NCI-H2107 (cell line): ENCODE measurements at places on chromosomes 5 and 9.

DNA sequence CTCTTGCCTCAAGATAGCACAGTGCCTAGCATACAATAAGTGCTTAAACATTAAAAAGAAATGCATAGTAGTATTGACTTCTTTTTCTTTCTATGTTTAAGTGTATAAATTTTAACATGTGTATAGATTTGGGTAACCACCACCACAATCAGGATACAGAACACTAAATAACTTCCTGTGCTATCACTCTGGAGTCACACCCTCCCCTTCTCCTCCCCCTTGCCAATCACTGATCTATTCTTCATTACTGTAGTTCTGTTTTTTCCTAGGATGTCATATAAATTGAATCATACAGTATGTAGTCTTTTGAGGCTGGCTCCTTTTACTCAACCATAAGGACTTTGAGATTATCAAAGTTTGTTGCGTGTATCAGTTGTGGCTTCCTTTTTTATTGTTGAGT is 68.5 kb downstream of the OSTF1 start:
- DNase-seq = no peak

DNA sequence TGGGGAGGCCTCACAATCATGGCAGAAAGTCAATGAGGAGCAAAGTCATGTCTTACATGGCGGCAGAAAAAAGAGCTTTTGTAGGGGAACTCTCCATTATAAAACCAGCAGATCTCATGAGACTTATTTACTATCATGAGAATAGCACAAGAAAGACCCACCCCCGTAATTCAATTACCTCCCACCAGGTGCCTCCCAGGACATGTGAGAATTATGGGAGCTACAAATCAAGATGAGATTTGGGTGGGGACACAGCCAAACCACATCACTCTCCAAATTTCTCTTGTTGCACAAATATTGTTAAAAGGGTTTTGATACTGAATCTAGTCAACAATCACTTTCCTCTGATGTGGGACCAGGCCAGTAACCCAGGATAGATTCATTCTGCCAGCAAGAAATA is 1176.1 kb downstream of the CDH9 start:
- no peak for DNase-seq

DNA sequence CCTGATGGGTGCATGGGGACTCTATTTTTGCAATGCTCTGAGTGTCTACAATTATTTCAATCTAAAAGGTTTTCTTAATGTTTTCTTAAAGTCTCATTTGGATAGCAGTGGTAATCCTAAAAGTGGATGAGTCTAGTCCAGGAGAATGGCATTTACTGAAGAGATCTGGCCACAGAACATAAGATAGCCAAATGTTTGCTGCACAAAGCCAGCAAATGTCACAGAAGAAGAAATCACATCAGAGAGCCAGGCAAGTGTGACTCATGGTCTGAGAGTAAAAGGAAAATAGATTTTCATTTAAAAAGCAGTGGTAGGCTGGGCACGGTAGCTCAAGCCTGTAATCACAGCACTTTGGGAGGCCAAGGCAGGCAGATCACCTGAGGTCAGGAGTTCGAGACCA is 352.7 kb upstream of the GRAMD2B start:
- no peak for DNase-seq

GRCh38 chr5:57956636-57957035 is 474.0 kb upstream of the ACTBL2 start:
- DNase-seq = no peak

DNA sequence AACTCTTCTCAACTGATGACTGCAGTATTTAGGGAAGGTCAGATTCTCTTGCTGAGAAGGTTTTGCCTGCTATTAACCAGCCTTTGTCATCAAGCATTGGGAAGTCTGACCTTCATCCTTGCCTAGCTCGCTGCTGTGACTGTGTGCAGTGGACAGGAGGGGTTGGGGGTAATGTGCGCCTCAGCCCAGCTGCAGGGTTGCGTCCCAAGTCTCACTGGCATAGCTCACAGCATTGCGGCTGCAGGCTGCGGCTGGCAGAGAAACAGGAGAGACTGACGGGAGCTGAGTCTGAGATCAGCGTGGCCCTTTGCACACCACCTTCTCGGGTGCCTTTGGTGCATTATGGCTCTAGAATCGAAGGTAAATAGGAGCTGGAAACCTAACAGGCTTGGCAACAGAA is 55.9 kb upstream of the NCS1 start:
- no peak for DNase-seq

DNA sequence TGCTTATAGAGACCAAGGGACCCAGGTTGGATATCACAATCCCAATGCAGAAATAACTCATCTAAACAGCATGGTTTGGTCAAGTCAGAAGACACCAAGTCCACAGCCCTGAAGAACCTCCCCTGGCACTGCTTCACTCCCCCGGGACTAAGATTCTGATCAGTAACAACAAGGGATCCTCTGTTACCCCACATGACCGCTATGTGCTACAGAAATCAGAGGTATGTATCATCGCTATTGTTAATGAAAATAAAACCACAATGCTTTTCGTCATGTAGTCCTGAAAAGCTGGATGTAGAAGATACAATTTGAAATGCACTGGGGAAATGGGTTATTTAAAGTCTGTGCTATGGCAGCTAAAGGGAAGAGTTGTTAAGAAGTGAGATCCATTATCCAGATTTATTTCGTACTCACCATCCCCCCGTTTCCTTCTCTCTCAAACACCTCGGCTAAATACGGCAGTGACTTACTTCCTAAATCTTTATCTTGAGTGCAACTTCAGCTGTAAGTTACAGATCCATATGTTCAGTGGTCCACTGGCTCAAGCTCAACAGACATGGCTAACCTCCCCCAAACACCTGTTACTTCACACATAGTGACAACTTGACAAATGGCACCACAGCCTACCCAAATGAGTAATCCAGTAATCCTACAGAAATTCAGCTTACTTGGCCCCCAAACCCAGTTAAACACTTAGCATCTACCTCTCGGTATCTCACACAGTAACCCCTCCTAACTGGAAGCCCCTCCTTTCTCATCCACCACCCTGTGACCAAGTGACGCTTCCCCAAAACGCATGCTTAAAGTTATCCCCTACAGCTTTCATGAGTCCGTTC is 129.2 kb downstream of the MYO10 start:
- no peak for DNase-seq

GRCh38 chr5:10222326-10222725 is 27.4 kb downstream of the ATPSCKMT start:
- no peak for DNase-seq

GRCh38 chr5:171612749-171613148 is 172.9 kb upstream of the SMIM23 start:
- no peak for DNase-seq

- no peak for DNase-seq
Measured at GRCh38 chr9:101635473-101635872, 40.7 kb upstream of the PPP3R2 start.
